ENCODE measurements at places on chromosomes 12 and 14. TPM values are rescaled to one million over a fixed set of nuclear protein-coding genes. Genes with fewer than 3 reads are reported as not detected.

The IL26 gene
- polyA plus RNA-seq = 0.71 TPM

DNA sequence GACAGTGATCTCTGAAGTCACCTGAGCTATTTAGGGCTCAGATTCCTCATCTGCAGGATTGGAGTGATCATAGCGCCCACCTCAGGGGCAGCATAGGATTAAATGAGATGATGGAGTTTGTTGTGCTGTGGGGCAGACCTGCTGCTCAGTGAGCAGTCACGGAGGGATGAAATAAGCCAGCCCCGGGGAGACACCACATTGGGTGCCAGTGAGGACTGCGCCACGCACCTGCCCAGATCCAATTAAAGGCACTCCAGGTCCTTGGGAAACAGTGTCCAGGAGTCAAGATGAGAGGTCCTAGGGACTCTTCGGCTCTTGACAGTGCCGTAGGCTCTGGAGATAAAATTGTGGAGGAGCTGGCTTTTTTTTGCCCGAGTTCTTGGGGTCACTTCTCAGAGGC lies 166.2 kb downstream of the ADGRD1 start:
- DNase-seq = no peak

- no peak for DNase-seq
Measured at GRCh38 chr12:89327486-89328094, 24.7 kb downstream of the DUSP6 start.

The RFX4 gene
- not detected for polyA plus RNA-seq

GRCh38 chr12:93638954-93639353 lies 38.2 kb upstream of the CRADD start:
- DNase-seq = no peak

The LMNTD1 gene
- polyA plus RNA-seq = not detected

GRCh38 chr12:3131129-3131528 lies 54.0 kb downstream of the TSPAN9 start:
- DNase-seq = no peak

DNA sequence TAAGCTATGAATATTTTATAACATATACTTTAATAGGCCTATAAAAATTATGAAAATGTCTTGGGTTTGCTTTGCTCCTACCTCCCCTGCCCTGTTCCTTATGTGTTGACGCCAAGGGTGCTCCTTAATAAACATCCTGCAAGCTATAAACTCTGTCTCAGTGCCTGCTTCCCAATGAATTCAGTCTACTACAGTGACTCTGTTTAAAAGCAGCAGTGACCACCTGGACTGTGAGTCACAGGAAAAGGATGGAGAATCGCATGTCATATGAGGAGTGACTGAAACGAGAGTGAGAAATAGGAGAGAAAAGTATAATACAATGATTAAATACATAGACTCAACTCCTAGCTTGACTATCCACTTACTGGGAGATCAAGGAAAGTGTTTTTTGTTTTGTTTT lies 41.1 kb upstream of the CFAP54 start:
- DNase-seq = no peak

- peak; percentile 10 for DNase-seq
Measured at GRCh38 chr12:104064842-104065427, 604 bp downstream of the HCFC2 start.

The CTSG gene
- not detected for polyA plus RNA-seq

DNA sequence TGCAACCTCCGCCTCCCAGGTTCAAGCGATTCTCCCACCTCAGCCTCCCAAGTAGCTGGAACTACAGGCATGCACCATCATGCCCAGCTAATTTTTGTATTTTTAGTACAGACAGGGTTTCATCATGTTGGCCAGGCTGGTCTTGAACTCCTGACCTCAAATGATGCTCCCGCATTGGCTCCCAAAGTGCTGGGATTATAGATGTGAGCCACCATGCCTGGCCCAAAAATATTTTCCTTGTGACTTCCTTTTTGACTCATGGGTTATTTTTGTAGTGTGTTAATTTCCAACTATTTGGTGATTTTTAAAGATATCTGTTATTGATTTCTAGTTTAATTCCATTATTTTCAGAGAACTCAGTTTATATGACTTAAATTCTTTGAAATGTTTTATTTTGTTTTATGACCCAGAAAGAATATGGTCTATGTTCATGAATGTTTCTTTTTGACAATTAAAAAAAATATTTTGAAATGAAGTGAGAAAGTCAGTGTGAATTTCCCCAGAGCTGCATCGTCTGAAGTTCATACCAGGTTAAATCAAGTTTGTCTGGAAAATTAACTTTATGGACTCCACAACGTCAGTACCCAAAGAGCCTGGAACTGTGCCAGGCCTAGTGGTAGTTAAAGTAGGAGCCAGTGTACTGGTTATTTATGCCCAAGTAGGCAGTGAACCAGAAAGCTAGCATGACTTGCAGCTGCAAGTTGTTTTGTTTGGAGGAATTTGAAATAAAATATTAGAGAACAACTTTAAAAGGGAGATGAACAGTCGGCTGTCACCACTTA lies 2.8 kb upstream of the CDKL1 start:
- no peak for DNase-seq

GRCh38 chr14:73762375-73762822 lies 48.2 kb upstream of the PNMA1 start:
- DNase-seq = peak; percentile 68

DNA sequence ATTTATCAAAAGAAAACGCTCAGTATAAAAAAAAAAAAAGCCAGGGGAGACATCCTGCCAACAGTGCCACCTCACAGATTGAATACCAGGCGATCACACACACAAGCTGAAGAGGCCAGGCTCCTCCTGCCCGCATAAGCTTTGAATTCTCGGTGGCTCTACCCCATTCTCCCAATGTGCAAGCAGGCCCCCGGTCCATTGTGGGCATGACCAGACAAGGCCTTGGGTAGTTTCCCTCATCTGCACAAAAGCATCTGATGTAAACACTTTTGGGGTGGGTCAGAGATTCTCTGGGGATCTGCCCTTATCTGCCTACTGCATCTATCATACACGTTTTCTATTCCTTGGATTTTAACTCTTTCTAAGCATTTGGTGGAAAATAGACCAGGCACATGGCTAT lies 16.2 kb downstream of the KLRF2 start:
- DNase-seq = no peak

The SVOP gene
- polyA plus RNA-seq = not detected

The DHRS2 gene
- 0.25 TPM for polyA plus RNA-seq
